Psoas muscle (tissue), 8 donors: ENCODE measurements at places on chromosomes 7 and 10.

DNA sequence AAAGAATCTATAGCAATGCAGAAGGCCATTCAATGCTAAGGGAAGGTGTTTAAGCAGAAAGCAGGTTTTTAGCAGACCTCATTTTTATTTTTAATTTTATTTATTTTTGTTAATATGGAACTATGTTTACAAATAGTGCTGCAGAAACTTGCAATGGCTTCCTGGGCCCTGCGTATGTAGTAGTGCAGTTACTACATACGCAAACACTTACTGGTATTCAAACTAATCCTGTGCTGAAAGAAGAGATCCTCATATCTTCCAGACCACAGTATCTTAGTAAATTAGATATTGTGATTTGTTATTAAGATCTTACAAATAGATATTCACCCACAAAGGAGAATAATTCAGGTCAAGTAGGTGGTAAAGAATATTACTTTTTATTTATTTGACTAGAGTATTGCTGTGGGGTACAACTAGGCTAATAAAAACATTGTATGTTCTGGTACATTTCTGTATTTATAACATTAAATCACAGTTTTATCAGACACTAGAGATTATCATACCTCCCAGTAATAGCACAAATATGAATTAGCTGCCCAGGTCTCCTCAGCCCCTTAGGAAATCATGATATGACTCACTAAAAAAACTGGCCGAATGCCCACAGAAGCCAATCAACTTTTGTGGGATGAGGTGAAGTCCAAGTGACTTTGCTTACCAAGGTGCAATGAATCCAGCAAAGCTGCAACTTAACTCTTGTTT lies 57.6 kb downstream of the RNLS start:
- no peak for DNase-seq

GRCh38 chr7:65295409-65295808 lies 78.2 kb upstream of the ZNF92 start:
- DNase-seq: no peak

DNA sequence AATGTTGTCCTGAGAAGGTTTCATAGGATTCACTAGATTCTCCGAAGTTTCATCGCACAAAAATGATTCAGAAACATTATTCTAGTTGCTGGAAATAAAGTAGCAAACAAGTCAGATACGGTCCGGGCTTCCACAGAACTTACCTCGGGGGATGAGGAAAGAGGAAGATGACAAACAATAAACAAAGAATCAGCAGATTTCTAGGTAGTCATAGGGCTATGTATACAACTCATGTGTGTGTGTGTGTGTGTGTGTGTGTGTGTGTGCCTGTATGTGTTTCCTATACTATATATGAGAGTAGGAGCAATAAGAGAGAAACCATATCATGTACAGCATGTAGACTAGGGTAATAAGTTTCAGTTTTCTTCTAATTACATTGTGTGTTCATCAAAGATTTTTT lies 16.5 kb downstream of the TMEM236 start:
- no peak for DNase-seq

GRCh38 chr10:79179164-79179956 lies 110.6 kb downstream of the ZMIZ1 start:
- DNase-seq: no peak

GRCh38 chr7:46764100-46764936 lies 817.6 kb downstream of the TNS3 start:
- no peak for DNase-seq

DNA sequence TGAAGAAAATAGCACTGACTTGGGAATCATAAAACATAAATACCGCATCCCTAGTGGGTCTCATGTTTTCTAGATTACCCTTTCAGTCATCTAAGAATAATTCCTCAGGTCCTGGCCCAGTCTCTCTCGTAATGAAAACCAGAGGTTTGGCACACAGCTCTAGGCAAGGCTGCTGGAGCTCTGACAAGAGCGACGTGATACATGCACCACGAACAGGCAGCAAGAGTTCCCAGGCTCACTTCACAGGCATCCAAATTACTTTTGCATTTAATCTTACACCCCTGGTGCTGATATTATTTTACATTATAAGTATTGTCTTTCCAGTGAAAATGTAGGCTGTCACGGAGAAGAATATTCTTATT lies 105.2 kb downstream of the THSD7A start:
- peak; percentile 20 for DNase-seq

GRCh38 chr7:77825131-77825530 lies 26.6 kb downstream of the PHTF2 start:
- DNase-seq: no peak

- no peak for DNase-seq
Observed at GRCh38 chr10:12205082-12205481, 9.1 kb downstream of the CDC123 start.

DNA sequence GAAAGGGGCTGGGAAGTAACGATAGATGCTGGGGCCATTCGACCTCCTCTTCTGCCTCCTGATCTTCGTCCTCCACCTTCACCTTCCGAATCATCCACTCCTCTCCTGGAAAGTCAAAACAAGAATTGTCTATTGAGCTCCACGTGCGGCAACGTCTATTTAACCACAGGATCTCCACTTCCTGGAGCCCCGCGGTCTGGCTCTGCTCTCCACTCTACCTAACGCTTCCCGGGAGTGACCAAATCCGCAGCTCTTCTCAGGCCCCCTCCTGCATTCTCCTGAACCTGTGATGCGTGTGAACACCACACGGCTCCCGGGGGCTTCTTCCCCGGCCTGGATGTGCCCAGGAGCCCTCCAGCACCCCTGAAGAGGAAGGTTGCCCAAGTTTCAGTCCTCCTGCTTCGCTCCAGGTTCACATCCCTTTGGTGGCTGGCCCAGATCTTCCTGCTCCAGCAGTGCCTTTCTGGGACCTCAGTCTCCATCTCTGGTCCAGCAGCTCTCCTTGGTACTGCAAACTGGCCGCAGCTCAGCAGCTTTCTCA lies 7.2 kb downstream of the ZNF467 start:
- DNase-seq: no peak

DNA sequence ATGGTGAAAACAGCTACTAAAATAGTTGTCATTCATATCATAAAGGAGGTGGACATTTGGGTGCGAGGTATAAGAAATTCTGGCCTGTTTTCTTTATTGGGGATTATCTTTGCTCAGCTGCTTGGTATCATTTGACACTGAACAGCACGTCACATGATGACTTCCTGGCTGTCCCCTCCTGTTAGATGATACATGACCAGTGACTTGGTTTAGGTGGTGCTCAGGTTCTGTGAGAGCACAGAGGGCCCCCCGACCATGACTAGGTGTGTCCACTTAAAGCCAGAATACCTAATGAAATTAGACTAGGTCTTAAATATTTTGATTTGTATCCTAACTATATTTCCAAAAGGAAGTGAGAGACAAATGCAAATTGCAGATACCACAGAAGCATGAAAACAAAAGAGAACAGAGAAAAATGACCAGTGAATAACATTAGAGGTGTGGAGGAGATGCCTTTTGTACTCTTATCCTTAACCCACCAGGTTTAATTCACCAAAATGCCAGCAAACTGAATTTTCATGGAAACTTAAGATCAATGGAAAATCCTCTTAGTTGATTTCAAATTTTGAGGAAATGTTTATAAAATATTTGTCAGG lies 50.6 kb upstream of the GJD4 start:
- no peak for DNase-seq

GRCh38 chr10:25696013-25696708 lies 237.9 kb upstream of the MYO3A start:
- DNase-seq: no peak

- DNase-seq: peak; percentile 64
Observed at GRCh38 chr7:128781126-128781525, 5.5 kb upstream of the OPN1SW start.

DNA sequence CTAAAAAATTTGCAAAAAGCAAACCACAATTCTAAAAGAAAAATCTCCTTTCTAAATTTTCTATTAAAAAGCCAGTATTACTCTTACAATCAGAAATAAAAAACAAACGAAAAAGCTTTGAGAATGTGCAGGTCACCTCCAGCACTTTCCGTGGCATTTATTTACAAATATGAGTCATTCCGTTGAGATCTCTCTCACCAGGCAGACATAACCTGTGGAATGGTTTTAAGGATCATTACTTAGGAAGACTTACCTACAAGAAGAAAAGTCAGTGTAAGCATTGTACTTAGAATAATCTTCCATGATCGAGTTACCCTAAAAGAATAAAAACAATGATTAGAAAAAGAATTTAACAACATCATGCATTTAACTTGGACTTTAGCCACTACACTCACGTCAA lies 3.3 kb downstream of the SUN3 start:
- DNase-seq: no peak
